Stimulated activated CD8-positive, alpha-beta memory T cell treated with anti-CD3 and anti-CD28 coated beads, Interleukin-4, amount 100 ng/mL, for 1 hour (primary cell): ENCODE measurements at places on chromosomes 4 and X.

DNA sequence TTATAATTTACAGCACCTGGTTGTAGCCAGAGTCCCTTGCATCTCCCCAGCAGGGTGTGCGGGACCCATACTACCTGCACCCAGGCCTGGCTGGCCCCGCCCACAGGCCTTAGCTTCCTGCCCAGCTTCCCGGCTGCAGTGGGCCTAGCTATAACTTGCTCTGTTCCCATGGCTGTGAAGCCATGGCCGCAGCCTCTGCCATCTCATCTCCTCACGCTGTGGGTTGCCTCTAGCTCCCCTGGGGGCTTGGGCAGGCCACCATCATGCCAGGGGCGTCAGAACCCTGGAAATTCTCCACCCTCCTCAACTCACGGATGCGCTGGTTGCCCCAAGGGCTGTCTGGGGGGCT is 26.1 kb upstream of the SORBS2 start:
- no peak for DNase-seq

DNA sequence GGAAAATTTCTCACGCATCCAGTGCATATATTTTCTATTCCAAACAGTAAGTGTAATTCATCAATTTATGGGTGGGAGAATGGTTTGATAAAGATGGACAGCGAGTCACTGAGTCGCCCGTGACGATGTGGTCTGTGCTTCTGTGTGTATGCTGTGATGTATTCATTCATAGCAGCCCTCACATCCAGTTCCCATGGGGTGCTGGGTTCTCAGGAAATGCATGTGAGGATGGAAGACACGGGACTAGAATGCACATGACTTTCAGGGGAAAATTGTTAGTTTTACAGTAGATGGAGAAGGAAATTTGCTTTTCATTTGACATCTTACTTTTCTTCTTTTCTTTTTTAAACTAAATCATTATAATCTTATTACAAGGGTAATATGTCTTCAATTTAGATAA is 152.9 kb downstream of the STOX2 start:
- DNase-seq: no peak

GRCh38 chr4:73481358-73481757 is at the start of gene AFM:
AFM (plus strand) TSS chr4:73481745; CDS start chr4:73481776, 31 bp downstream.
- DNase-seq: no peak

- no peak for DNase-seq
Observed at GRCh38 chr4:91963486-91963885, 340.3 kb upstream of the GRID2 start.

- no peak for DNase-seq
Observed at GRCh38 chrX:42023122-42023521, 99.8 kb upstream of the CASK start.

DNA sequence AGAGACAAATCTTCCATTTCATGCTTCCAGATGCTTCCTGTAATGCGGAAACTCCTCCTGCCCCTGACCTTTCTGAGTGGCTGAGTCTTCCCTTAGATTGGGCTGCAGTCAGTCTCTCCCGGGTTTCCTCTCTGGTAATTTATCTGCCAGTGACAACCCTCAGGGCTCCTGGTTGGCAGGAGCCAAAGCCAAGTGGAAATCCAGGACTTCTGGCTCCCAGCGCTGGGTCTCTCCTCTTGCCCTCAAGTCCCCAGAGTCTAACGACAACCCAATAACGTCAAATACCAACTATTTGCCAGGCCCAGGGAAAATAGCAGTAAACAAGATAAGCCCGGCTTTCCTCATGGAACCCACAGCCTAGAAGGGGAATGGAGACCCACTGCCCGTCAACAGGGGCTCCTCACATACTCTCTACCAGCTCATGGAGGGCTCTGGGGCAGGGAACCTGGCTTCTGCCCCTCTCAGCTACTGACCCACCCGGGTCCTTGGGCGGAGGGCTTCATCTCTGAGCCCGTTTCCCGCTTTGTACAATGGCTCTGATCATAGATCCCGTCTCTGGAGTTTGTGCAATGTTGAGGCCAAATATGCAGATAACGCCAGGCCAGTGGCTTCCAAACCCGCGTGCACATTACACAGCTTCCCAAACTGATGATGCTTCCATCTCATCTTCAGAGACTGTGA is 1.1 kb upstream of the TBC1D14 start:
- no peak for DNase-seq

DNA sequence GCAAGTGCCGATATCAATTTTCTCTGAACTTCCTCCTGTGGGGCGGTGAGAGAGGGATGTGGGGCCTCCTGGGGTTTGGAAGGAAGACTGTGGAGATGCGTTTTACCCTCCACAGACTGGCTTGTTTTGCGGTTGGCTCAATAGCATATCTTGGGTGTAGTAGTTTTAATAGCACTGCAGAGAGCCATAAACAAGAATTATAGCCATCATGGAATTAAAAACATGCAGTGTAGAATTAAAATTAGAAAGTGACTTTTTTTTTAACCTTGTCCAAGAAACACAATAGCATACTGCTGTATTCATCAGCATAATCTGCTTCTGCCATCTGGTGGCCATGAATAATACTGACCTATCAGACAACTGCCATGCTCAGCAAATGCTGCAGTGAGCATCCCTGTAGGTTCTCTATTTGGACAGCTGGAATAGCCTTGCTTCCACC is 47.3 kb upstream of the SCML1 start:
- DNase-seq: no peak

DNA sequence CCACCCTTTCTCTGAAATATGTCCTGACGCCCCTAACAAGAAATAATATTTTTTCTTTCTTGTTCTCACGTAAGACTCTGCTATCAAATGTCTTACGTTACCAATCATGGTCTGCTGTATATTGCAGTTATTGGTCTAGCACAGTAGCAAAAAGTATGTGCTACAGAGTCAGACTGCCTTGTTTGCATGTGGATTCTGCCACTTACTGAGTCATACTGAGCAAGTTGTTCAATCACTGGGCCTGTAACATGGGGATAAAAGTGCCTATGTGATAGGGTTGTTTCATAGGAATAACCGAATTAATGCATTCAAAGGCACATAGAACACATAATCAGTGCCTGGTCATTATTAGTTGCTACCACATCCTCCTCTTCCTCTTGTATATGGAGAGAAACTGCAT is 14.1 kb downstream of the RPGR start:
- no peak for DNase-seq

GRCh38 chr4:155342142-155342541 is 34.6 kb downstream of the MAP9 start:
- no peak for DNase-seq

- no peak for DNase-seq
Observed at GRCh38 chr4:41006141-41006540, 208.2 kb downstream of the APBB2 start.

- no peak for DNase-seq
Observed at GRCh38 chr4:11773798-11774197, 345.1 kb upstream of the HS3ST1 start.

DNA sequence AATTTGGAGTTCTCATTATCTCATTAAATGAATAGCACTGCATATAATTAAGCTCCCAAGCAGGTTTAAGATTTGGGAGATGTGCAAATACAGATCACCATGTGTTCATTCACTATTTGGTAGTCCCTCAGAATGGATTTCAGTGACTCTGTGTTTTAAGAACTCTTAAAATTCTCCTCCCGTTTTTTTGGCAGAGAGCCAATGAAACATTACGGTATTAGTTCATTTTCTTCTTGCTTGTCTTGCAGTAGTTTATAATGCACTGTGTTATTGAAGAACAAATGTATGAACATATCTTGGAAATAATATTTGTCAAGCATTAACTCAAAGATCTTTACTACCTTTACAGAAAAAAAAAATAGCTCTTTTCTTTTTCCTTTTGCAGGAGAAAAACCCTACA is 32.7 kb downstream of the KLF3 start:
- DNase-seq: no peak

- no peak for DNase-seq
Observed at GRCh38 chr4:36159208-36159607, 85.1 kb downstream of the ARAP2 start.

DNA sequence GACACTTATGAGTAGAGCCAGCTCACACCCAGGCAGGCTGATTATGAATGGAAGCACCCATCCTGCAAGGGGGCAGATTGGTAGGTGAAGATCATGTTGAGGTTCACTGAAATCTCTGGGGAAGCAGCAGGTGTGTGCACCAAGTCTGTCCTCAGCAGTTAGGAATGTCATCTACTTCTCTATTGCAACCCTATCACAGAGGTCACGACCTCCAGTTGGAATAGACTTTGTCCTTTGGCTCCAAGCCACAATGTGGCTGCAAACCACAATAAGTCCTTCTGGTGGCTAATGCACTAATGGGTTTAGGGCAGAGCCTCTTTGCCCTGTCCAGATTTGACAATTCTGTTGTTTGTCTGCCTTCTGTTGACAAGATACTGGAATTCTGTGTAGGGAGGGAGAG is 1056.7 kb downstream of the PCDH19 start:
- DNase-seq: no peak

DNA sequence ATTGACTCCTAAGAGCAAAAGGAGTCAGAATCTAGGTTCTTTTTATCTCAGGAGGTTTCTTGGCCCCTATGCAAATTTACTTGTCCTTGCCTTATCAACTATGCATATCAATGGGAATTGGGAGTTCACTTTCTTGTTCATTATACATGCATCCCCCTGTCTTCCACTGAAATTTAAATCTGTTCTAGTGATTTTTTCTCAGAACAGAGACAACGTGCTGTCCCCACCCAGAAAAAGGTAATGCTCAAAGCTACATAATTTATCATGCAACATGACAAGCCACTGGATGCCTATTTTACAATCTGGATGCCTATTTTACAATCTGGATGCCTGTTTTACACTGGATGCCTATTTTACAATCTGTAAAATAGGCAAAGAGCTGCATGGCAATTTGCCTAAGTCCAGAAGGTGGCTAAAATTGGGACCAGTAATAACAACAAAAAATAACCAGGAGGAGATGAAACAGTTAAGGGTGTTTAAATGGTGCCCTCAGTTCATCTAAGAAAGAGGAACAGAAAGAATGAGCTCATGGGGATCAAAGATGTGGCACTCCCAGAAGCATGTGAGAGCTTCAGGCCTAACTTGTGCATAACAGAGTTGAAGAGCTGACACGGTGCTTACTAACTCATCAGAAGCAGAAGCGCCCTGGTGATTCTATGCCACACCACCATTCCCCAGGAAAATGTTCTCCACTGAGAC is 537.8 kb upstream of the BOD1L1 start:
- DNase-seq: no peak

DNA sequence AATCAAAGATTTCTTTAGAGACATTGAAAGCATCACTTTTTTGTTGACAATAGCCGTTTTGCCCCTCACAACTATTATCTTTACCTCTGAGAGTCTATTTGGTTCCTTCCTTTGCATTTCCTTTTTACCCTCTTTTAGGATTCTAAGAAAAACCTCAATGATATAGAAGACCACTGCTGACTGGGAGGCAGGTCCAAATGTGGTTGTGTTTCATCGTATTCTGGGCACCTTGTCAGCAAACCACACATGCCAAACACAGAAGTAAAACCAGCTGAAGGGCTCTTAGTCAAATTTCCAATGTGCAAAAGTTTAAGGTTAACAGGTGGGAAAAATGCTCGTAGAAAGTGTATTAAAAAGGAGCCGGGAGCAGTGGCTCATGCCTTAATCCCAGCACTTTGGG is 5.1 kb upstream of the PRMT9 start:
- no peak for DNase-seq

GRCh38 chr4:109155084-109155483 is 147.4 kb downstream of the COL25A1 start:
- DNase-seq: no peak

GRCh38 chr4:150278206-150278605 is 200.0 kb downstream of the DCLK2 start:
- no peak for DNase-seq

DNA sequence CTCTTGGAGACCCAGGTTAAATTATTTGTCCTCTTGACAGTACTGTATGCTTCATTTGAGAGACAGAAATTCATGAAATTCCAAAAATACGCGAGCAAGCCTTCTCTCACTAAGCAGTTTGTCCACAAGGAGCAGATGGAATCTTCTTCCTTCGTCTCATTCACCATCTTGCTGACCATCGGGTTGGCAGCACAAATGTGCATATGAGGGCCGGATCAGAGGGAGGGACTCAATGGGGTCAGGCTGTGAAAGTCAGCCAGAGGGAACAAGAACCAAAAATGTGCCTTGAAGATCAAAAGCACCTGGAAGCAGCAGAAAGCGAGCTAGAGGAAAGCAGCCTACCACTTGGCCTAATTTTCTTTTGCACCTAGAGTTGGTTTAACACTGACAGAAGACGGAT is 16.4 kb downstream of the NHSL2 start:
- DNase-seq: no peak

DNA sequence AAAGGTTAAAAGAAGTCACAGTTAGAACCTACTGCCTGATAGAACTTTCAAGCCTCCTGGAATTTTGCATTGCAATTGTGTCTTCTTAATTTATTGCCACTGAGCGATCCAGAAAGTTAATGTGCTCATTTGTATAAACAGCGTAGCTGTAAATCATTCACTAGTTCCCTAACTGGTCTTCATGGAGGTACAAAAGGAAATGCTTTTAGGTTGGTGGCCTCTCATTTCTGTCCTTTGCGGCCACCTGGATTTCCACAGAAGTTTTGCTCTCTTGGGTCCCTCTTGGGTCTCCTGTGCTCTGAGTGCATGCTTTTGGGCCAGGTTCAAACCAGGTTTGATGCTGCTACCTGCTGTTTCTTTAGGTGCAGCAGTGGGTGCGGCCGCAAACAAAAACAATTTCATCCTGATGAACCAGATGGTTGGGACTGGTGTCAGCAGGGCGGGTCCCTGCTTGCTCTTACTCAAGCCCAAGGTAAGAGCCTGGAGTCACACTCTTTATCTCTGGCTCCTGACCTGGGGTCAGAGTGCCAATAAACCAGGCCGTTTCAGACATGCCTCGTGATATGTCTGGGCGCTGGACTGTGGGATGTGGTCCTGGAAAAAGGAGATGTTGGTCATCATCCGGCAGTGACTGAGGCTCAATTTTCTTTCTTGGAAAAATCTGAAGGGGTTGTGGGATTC is 270.1 kb downstream of the PTTG2 start:
- DNase-seq: no peak

DNA sequence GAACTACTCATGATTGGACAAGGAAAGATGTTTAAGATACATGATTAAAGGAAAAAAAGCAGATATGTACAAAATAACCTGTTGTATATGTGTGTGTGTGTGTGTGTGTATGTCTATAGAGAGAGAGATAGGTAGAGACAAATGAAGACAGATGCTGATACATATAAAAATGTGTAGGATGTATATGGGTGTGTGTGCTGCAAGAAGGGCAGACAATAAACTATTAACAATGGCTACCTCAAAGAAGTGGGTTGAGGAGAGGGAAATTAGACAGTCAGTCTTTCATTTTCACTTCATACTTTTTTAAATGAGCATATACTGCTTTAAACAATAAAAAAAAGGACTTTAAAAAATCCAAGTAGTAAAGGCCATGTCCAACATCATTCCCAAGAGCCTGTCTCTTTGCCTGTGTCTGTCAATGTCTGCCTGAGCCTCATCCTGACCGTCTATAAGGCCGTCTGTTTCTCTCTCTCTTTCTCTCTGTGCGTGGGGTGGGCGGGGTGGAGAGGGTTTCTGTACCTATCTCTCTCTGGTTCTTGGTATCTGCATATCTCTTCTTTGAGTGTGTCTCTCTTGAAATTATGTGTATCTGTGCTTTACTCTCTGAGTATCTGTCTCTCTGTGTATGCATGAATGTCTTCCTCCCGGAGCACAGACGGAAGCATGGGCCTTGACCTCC is 62.8 kb downstream of the LRBA start:
- DNase-seq: no peak

GRCh38 chr4:159150396-159150795 is 47.5 kb downstream of the RAPGEF2 start:
- no peak for DNase-seq

- DNase-seq: no peak
Observed at GRCh38 chrX:12932244-12932643, 25.8 kb downstream of the TLR8 start.
